ENCODE measurements at places on chromosomes 5 and 9. TPM values are rescaled to one million over a fixed set of nuclear protein-coding genes. Genes with fewer than 3 reads are reported as not detected.
A peak's percentile ranks its signal among the peaks of the same experiment; 100 is the strongest.

- peak overlapping the region; percentile 71 for H3K4me3 ChIP-seq
- H3K4me1 ChIP-seq = peaks cover 11% of the 10 kb centered on the region
- no peaks in the 10 kb centered on the region for H3K27me3 ChIP-seq
- no peaks in the 10 kb centered on the region for H3K36me3 ChIP-seq
- no peak overlapping the region for H3K27ac ChIP-seq
These were observed 4.0 kb upstream of the MYORG start for GRCh38 chr9:34380511-34381315.

- no peaks in the 10 kb centered on the region for H3K27me3 ChIP-seq
- no peak overlapping the region for H3K27ac ChIP-seq
- no peak for DNase-seq
These were observed 181.0 kb downstream of the ADGRV1 start for GRCh38 chr5:90739567-90739966.

IL4 gene
- total RNA-seq = not detected

DNA sequence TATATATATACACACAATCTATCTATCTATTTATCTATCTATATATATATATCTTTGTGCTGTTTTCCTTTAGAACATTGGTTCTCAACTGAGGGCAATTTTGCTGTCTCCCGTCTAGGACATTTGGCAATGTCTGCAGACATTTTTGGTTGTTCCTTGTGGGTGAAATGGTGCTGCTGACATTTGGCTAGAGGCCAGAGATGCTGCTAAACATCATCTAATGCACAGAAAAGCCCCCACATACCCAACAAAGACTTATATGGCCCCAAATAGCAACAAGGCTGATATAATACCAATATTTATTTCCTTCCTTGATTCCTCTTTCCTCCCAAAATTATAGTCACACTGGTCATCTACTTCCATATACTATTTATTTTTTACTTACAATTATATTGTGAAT is 197.5 kb downstream of the TRPM3 start:
- H3K27me3 ChIP-seq = no peaks in the 10 kb centered on the region
- no peak for DNase-seq
- no peak overlapping the region for H3K4me3 ChIP-seq
- H3K27ac ChIP-seq = peak overlapping the region; percentile 52

GRCh38 chr9:12974671-12975070 is 199.9 kb downstream of the LURAP1L start:
- DNase-seq = no peak
- H3K4me3 ChIP-seq = no peak overlapping the region
- H3K27me3 ChIP-seq = no peaks in the 10 kb centered on the region

GABRB2 gene
- 0.78 TPM for total RNA-seq

- H3K27ac ChIP-seq = no peak overlapping the region
- H3K4me3 ChIP-seq = no peak overlapping the region
- H3K4me1 ChIP-seq = no peaks in the 10 kb centered on the region
These were observed 57.7 kb downstream of the APC start for GRCh38 chr5:112795342-112795741.

TLN1 gene
- 1,019 TPM for total RNA-seq

RNF44 gene
- total RNA-seq = 11.1 TPM

DNA sequence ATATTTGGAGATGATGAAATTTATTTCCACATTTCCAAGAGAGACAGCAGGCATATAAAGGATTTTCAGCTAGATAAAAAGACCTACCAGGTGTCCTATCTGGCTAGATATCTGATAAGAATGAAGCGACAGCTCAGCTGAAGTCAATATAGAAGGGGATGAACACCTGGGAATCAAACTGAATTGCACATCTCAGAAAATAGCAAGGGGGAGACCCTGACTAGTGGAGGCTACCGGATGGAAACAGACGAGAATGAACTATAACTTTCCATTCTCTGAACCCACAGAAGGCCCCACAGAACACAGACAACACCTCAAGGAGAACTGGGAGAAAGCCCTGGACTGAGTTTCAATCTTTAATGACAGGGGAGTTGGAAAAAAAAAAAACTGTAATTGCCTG is 51.1 kb downstream of the CPLANE1 start:
- peaks cover 14% of the 10 kb centered on the region for H3K36me3 ChIP-seq
- DNase-seq = no peak
- peak overlapping the region; percentile 12 for H3K4me3 ChIP-seq

PCDHB14 gene
- total RNA-seq = 14.6 TPM

GRCh38 chr9:38083858-38084555 is 15.0 kb upstream of the SHB start:
- H3K36me3 ChIP-seq = no peaks in the 10 kb centered on the region
- H3K27me3 ChIP-seq = no peaks in the 10 kb centered on the region
- no peak for DNase-seq
- no peak overlapping the region for H3K4me3 ChIP-seq
- peaks cover 27% of the 10 kb centered on the region for H3K4me1 ChIP-seq

All from thoracic aorta (tissue), 2 donors.